T-helper 17 cell (primary cell): ENCODE measurements at places on chromosomes 2 and 18.

GRCh38 chr2:86414996-86415395 lies 26.2 kb upstream of the KDM3A start:
- H3K4me3 ChIP-seq = no peak overlapping the region
- H3K36me3 ChIP-seq = no peaks in the 10 kb centered on the region
- DNase-seq = no peak

GRCh38 chr2:187586011-187586641 lies 31.9 kb upstream of the TFPI start:
- DNase-seq = no peak
- H3K27ac ChIP-seq = no peak overlapping the region
- no peak overlapping the region for H3K4me3 ChIP-seq
- H3K36me3 ChIP-seq = no peaks in the 10 kb centered on the region
- H3K27me3 ChIP-seq = peaks cover 6% of the 10 kb centered on the region

GRCh38 chr2:157336137-157337010 lies 10.8 kb upstream of the ERMN start:
- DNase-seq = peak; percentile 18
- peaks cover 34% of the 10 kb centered on the region for H3K4me1 ChIP-seq
- peak overlapping the region; percentile 75 for H3K27ac ChIP-seq
- H3K27me3 ChIP-seq = no peaks in the 10 kb centered on the region
- peak overlapping the region; percentile 60 for H3K4me3 ChIP-seq

DNA sequence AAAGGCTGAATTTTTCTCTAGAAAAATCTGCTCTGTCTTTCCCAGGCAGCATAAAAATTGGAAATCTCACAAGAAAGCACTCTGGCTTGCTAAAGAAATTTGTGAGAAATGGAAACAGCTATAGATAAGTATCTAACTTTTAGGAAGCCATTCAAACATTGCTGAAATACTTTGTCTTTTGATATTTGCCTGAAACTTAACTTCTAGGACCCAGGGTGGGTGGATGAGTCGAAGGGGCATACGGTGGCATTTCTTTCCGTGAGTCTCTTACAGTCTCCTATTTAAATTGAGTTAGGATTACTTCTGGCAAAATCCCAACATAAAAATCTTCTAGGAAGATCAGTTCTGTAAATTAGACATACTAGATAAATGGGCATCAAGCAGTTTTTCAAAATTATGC lies 532 bp upstream of the COL3A1 start:
- H3K36me3 ChIP-seq = no peaks in the 10 kb centered on the region
- no peak overlapping the region for H3K27ac ChIP-seq
- H3K4me3 ChIP-seq = no peak overlapping the region
- H3K4me1 ChIP-seq = no peaks in the 10 kb centered on the region
- DNase-seq = no peak

GRCh38 chr2:34305587-34305986 lies 706.5 kb upstream of the FAM98A start:
- no peak overlapping the region for H3K4me3 ChIP-seq
- H3K27ac ChIP-seq = no peak overlapping the region
- H3K36me3 ChIP-seq = no peaks in the 10 kb centered on the region
- H3K4me1 ChIP-seq = no peaks in the 10 kb centered on the region
- no peak for DNase-seq
- H3K27me3 ChIP-seq = no peaks in the 10 kb centered on the region

- no peak overlapping the region for H3K4me3 ChIP-seq
- no peak for DNase-seq
- H3K27me3 ChIP-seq = peaks cover 35% of the 10 kb centered on the region
- peaks cover 3% of the 10 kb centered on the region for H3K36me3 ChIP-seq
Measured at GRCh38 chr2:71940695-71941094, 207.0 kb downstream of the CYP26B1 start.

DNA sequence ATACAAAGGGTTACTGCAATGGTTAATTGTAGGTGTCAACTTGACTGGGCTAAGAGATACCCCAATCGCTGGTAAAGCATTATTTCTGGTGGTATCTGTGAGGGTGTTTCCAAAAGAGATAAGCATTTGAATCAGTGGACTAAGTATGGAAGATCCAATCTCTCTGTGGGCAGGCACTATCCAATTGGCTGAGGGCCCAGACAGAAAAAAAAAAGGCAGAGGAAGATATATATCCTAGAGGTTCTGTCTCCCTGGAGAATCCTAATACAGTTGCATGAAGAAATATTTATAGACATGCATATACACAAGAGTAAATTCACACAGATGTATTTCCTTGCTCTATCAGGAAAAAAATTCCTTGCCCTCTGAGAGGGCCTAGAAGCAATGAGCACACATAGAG lies 43.9 kb downstream of the TBC1D8 start:
- no peaks in the 10 kb centered on the region for H3K4me1 ChIP-seq
- no peak overlapping the region for H3K27ac ChIP-seq
- no peak for DNase-seq
- H3K4me3 ChIP-seq = no peak overlapping the region
- no peaks in the 10 kb centered on the region for H3K27me3 ChIP-seq
- H3K36me3 ChIP-seq = no peaks in the 10 kb centered on the region

GRCh38 chr18:49175071-49175470 lies 224.3 kb upstream of the SMAD7 start:
- peaks cover 26% of the 10 kb centered on the region for H3K4me1 ChIP-seq
- no peak overlapping the region for H3K27ac ChIP-seq
- H3K27me3 ChIP-seq = no peaks in the 10 kb centered on the region
- H3K4me3 ChIP-seq = no peak overlapping the region

DNA sequence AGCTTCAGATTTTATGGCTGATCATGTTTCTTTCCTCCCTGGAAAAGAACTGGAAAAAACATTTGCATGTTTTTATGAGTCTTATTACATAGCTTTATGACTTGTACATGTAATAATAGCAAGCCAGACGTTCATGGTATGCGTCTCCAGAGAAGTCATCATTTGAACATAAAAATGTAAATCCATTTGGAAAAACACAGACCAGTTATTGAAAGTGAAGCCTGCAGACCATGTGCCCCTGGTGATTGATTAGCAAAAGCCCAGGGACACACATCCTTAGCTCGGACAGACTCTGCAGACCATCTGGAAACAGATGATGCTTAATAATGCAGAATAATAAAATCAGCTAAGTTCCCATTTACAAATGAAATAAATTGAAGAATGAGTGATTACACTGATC lies 283.1 kb downstream of the TDRD15 start:
- H3K36me3 ChIP-seq = no peaks in the 10 kb centered on the region
- no peak overlapping the region for H3K4me3 ChIP-seq
- H3K27me3 ChIP-seq = no peaks in the 10 kb centered on the region
- H3K27ac ChIP-seq = no peak overlapping the region
- no peaks in the 10 kb centered on the region for H3K4me1 ChIP-seq

GRCh38 chr2:212713681-212714080 lies 175.1 kb upstream of the ERBB4 start:
- no peaks in the 10 kb centered on the region for H3K36me3 ChIP-seq
- no peaks in the 10 kb centered on the region for H3K27me3 ChIP-seq
- H3K4me3 ChIP-seq = no peak overlapping the region
- H3K27ac ChIP-seq = no peak overlapping the region

DNA sequence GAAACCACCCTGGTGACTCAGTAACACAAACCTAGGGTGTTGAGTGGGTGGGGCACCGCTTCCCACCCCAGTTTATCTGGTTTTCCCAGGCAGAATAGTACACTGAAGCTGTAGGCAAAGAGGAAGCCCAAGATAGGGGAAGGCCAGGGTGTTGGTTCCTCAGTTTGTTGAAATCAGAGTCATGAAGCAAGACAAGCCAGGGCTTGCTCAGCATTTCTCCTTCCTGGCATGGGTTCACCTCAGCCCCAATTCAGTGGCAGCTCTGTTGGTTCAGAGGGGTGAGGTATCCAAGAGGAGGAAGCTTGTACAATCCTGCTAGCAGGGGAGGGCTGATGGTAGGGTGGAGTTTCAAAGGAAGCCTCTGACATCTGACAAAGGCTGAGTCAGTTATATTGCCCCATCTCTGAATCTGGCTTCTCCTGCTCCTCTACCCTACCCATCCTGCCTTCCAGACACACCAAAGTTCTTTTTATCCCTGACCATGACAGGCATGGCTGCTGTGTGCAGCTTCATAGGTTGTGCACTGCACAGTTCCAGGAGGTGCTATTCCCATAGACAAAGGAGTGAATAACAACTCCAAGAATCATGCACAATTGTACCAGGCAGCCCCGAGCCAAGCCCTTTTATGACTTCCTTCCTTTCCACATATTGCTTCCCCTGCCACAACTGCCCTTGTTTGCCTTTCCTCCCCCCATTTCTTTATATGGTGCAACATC lies 24.9 kb upstream of the RAB10 start:
- H3K27ac ChIP-seq = no peak overlapping the region
- H3K36me3 ChIP-seq = no peaks in the 10 kb centered on the region
- H3K27me3 ChIP-seq = no peaks in the 10 kb centered on the region
- H3K4me1 ChIP-seq = no peaks in the 10 kb centered on the region

GRCh38 chr2:161115605-161116380 lies 44.4 kb upstream of the TANK start:
- H3K27me3 ChIP-seq = peaks cover 7% of the 10 kb centered on the region
- DNase-seq = no peak
- no peak overlapping the region for H3K27ac ChIP-seq

DNA sequence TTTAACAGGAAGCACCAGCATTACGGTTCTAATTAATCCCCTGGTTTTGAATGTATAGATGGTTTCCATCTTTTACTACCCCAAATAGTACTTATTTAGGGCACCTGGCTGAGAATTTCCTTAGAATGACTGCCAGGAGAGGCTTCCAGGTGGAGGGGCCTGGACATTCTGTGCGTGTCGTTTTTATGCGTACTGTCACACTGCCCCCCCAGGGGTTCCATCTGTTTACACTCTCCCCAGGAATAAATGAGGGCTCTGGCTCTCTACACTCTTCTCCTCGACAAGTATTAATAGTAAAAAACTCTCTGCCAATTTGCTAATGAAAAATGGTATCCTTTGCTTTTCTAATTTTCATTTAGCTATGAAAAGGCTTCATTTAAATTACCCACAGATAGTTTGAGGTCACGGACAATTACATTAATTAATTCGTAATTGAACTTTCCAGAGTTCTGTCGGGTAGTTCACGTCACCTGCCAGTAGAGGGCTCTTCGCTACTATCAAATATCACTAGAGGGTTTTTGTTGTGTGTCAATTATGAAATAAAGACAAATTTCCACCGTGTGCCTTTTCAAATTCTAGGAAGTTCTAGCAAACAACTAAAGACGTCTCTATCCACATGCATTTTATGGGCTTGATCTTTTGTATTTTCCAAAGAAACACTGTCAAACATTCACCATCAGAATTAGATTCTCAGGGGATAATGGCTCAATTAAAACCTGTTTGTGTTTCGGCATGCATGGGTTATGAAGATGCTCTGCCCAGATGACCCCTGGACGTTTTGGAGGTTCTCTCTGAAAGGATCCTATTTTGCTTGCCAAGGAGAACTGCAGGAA lies 88.8 kb upstream of the ASB18 start:
- H3K4me3 ChIP-seq = no peak overlapping the region
- H3K36me3 ChIP-seq = no peaks in the 10 kb centered on the region
- no peak overlapping the region for H3K27ac ChIP-seq
- no peak for DNase-seq

DNA sequence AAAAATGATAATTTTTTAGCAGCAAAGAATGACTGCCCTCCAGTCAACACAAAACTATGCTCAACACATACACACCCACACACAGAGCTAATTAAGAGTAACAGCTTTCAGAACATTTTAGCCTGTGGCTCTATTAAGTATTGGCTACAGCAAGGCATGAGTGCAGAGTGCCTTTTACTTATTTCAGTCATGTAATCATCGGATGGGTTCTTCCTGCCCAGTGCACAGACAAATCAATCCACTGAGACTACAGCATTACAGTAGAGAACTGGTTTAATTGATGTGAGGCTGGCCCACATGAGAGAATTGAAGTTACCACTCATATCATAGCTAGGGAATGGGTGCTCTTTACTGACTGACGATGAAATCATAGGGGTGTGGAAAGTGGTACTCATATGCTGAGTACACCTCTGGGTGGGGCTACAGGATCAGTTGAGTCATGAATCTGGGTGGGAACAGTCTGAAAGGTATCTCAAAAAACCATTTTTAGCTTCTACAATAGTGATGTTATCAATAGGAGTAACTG lies 241.0 kb downstream of the FSIP2 start:
- H3K36me3 ChIP-seq = no peaks in the 10 kb centered on the region
- DNase-seq = no peak
- no peaks in the 10 kb centered on the region for H3K4me1 ChIP-seq
- no peak overlapping the region for H3K27ac ChIP-seq
- H3K4me3 ChIP-seq = no peak overlapping the region
- H3K27me3 ChIP-seq = no peaks in the 10 kb centered on the region

DNA sequence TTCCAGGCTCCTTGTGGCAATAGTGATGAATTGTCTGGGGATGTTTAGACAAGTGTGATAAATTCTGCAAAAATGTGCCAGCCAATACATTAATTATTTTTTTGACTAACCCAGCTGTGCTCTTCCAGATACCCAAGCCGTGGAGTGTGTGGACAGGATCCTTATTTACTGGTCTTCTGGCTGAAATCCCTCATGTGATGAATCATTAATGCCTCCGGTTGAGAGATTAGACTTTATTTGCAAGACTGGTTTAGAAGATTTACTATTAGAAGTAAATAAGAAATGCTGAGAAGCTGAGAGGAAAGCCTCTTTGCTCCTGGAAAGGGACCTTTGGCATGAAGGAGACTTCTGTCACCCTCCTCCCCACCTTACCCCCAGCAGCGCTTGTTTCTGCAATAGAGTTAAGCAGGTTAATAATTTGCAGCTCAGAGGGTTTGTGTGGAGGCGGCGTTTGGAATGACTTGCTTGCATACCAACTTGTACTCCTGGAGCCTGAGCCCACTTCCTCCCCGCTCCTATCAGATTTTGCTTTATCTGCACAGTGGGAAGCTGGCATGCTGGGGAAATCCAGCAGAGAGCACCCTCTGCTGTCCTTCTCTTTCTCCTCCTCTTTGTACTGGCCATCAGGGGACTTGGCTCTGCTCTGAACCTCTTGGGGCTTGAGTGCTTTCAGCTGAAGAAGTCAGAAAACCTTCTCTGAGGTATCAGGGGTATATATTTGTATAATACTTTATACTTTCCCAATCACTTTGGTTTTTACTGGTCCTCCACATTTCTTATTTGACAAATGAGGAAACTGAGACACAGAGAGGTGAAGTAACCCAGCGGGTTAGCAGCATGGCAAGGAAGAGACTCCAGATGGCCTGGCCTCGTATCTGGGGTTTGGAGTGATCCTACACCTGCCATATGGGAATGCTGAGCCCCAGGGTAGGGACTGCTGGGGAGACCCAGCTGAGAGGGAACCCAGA lies 16.3 kb downstream of the SLC3A1 start:
- peaks cover 46% of the 10 kb centered on the region for H3K27me3 ChIP-seq
- H3K4me1 ChIP-seq = peaks cover 4% of the 10 kb centered on the region
- no peak overlapping the region for H3K27ac ChIP-seq
- H3K36me3 ChIP-seq = peaks cover 7% of the 10 kb centered on the region
- H3K4me3 ChIP-seq = no peak overlapping the region

GRCh38 chr2:181807526-181807925 lies 84.0 kb upstream of the ITPRID2 start:
- no peaks in the 10 kb centered on the region for H3K36me3 ChIP-seq
- peaks cover 25% of the 10 kb centered on the region for H3K27me3 ChIP-seq
- DNase-seq = no peak
- no peak overlapping the region for H3K4me3 ChIP-seq
- H3K4me1 ChIP-seq = peaks cover 4% of the 10 kb centered on the region
- H3K27ac ChIP-seq = no peak overlapping the region

- H3K36me3 ChIP-seq = no peaks in the 10 kb centered on the region
- H3K4me3 ChIP-seq = no peak overlapping the region
- DNase-seq = no peak
- no peaks in the 10 kb centered on the region for H3K4me1 ChIP-seq
Measured at GRCh38 chr2:17981936-17982335, 103.5 kb downstream of the KCNS3 start.
